Kidney (tissue), 22 donors: ENCODE measurements at places on chromosomes 16 and 17. TPM values are rescaled to one million over a fixed set of nuclear protein-coding genes. Genes with fewer than 3 reads are reported as not detected.

DNA sequence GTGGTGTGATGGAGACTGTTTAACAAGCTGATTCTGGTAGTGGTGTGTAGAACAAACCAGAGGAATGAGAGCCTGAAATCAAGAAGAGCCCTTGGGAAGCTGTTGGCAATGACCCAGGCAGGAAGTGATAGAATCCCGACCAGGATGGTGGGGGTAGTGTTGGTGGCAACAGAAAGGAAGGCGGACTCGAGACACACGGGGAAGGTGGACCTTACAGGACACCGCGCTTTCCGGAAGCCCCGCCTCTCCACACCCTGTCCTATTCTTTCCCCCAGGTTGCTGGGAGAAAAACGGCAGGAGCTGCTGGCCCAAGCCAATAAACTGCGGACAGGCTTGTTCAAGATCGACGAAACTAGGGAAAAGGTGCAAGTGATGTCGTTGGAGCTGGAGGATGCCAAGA, 30.0 kb upstream of the KDM6B start:
- no peak for DNase-seq

GRCh38 chr17:55237841-55238178, 26.9 kb upstream of the HLF start:
- no peak for DNase-seq

DNA sequence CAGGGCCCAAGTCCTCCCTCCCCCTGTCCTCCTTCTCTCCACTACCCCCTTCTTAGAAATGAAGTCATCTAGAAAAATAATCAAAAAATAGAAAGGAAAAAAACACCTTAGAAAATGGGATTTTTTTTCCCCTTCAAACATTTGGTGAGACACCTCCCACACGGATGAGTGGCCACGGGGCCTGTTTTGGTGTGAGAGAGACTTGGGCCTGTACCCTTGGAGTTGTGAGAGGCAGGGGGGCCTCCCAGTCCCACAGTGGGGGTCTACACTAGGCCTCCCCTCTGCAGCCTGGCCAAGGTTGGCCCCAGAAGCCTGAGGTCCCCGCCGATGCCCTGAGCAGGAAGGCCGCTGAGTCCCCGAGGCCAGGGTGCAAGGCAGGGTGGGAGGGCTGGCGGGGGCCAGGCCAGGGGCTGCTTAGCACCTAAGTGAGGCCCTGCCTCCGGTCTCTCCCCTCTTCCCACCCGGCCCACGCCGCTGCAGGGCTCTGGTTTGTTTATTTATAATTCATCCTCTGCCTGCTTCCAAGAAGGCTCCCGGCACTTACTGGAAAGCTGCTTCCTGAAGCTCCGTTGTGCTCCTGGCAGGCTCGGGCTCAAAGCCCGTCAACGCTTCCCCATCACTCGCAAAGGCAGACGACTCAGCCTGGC, 26.4 kb downstream of the NPTX1 start:
- no peak for DNase-seq

GRCh38 chr17:36535669-36536081, 888 bp downstream of the PIGW start:
- DNase-seq = no peak

GRCh38 chr17:69402052-69402451, 12.4 kb upstream of the MAP2K6 start:
- DNase-seq = no peak

DNA sequence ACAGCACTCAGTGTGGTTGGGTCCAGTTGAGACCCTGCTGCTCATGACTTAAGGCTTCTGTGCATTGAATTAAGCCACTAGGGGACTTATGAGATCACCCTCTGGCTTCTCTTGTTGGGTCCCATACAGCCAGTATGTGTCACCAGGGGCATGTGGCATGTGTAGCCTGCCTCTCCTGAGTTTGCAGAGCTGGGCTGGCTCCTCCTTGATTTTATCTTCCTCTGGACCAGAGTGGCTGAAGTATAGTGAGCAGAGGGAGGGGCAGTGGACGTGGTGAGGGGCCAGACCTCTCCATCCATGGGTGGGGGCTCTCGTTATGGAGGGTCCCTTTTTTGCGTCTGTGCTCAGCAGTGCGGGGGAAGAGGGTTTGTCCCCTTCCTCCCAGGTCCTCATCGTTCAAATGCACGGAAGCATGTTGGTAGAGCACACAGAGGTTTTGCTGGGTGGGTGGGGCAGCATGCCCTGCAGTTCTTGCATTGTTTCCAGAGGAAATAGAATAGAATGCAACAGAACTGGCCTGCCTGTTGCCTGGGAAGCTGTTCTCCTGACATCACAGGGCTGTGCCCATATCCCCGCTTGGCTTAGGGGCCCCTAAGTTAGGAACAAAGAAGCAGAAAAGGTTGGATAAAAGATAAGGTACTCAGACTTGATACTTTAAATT, 77.4 kb downstream of the SPECC1 start:
- no peak for DNase-seq

DNA sequence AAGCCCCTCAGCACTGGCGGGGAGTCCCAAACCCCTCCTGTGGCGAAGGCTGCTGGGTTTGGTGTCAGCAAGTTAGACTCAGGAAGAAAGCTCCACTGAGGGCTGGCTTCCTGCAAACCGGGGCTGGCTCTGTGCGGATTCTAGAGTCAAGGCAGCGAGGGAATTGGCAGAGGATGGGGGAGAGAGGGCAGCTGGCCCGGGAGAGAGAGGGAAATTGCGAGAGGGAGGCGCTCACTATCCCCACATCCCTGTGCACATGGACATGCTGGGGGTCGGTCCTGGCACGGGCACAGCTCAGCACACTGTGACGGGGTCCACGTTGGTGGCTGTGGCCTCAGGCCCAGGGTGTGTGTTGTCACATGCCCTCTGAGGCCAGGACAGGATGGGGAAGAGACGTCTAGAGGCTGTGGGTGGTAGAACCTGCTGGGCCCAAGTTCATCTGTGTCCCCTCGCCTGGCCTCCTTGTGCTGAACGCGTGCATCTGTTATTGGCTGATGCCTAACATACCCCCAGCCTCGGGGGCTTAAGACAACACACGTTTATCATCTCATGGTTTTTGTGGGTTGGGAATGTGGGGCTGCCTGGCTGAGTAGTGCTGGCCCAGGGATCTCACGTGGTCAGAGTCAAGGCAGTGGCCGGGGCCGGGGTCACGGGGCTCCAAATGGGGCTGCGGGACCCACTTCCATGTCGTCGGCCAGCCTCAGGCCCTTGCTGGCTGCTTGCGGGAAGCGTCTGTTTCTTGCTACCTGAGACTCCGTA, 16.7 kb upstream of the JPH3 start:
- DNase-seq = no peak

DNA sequence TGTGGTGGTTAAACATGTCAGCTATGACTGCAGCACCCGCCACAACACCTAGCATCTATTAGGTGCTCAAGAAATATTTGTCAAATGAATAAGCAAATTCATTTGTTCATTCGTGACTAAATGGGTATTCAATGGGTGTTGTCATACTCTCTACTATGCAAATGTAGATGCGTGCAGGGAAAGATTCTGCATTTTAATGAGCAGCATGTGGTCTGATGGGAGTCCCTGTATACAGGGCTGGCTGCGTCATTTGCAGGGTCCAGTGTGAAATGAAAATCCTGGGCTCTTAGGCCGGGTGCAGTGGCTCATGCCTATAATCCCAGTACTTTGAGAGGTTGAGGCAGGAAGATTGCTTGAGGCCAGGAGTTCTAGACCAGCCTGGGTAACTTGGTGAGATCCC, 97.5 kb downstream of the CACNG3 start:
- no peak for DNase-seq

The MYH13 gene
- not detected for total RNA-seq

The GNG13 gene
- not detected for total RNA-seq

DNA sequence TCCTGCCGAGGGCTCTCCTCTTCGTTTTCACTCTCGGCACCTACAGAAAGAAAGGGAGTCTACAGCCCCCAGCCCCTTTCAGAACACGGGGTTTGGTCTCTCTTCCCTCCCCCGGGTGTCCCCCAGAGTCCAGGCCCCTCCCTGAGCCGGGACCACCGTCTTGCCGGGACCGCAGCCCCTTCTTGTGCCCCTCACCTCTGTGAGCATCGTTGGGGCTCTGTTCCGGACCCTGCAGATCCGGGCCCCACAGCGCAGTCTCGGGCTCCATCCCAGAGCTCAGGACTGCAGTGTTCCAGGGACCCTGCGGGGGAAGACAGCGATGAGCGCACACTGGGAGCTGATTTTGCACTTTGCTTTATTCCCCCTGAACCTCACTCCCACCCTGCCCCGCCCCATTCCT, 2.8 kb downstream of the ZNF629 start:
- no peak for DNase-seq

The CES1 gene
- 11.9 TPM for total RNA-seq

- peak; percentile 87 for DNase-seq
These were observed at the start of the genes KCTD19 and LRRC36 for GRCh38 chr16:67326472-67327309. Gene KCTD19, minus strand, starts transcription at chr16:67326741. Its CDS starts 34 bp downstream, at chr16:67326707. Gene LRRC36, plus strand, starts transcription at chr16:67326815. Its CDS starts 48 bp downstream, at chr16:67326863.

The ACSM2A gene
- total RNA-seq = 59.3 TPM

The GRAP gene
- 8.4 TPM for total RNA-seq

The SCNN1B gene
- 7.8 TPM for total RNA-seq

The CDH11 gene
- 44.9 TPM for total RNA-seq

The COG1 gene
- 41.6 TPM for total RNA-seq

- no peak for DNase-seq
These were observed 13.2 kb downstream of the XYLT2 start for GRCh38 chr17:50359005-50359699.

DNA sequence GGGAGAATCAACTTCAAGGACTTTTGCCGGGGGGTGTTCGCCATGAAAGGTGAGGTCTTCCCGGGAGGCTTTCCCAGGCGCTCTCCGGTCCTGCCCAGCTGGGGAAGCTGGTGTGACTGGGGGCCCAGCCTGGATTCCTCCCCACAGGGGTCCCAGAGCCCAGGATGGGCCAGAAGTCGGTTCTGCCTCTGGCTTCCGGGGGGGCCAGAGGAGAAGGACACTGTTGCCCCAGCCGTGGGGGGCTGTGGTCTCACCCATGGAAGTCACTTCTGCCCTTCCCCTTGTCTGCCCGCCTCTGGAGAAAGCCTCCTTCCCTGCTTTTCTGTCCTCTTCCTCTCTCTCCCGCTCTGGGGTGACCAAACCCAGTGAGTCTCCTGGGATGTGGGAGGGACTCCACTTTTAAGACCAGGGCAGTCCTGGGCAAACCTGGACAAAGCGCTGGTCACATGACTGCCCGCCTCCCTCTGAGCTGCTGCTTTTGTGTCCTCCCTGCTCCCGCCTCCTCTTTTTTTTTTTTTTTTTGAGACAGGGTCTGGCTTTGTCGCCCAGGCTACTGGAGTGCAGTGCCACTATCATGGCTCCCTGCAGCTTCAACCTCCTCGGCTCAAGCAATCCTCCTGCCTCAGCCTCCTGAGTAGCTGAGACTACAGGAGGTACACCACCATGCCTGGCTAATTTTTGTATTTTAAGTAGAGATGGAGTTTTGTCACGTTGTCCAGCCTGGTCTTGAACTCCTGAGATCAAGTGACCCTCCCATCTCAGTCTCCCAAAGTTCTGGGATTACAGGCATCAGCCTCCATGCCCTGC, 40.6 kb downstream of the RAB11FIP4 start:
- DNase-seq = peak; percentile 55

- DNase-seq = no peak
These were observed 316.3 kb downstream of the SEC14L1 start for GRCh38 chr17:77456951-77457548.

DNA sequence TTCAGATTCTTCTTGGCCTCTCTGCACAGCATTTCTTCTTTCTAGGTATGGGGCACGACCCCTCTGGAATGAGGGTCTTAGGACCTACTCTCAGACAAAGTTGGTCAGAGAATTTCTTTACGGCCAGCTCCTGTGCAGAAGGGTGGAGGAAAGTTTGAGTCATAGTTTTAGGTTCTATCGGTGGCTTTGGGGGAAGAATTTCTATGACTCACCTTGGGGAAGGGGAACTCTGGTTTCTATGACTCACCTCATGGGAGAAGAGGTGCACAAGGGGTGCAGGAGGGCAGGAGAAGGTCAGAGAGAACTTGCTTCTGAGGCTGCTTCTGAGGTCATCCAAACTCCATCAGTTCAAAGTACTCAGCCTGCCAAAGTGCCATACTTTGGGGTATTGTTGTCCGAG, 2.5 kb upstream of the ABCC12 start:
- no peak for DNase-seq

- no peak for DNase-seq
These were observed 306.0 kb upstream of the RBFOX1 start for GRCh38 chr16:7026639-7027038.

- DNase-seq = no peak
These were observed 42.3 kb downstream of the MAPT start for GRCh38 chr17:45936610-45937009.

GRCh38 chr17:67632141-67632540, 85.6 kb upstream of the NOL11 start:
- DNase-seq = no peak

DNA sequence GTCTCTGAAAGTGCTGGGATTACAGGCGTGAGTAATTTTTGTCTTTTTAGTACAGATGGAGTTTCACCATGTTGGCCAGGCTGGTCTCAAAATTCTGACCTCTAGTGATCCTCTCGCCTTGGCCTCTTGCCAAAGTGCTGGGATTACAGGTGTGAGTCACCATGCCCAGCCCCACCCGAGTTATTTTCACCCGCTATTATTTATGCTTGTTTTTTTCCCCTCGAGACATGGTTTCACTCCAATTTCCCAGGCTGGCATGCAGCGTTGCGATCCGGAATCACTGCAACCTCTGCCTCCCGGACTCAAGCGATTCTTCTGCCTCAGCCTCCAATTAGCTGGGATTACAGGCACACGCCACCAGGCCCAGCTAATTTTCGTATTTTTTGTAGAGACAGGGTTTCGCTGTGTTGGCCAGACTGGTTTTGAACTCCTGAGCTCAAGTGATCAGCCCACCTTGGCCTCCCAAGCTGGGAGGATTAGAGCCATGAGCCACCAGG, 9.2 kb downstream of the RPL23 start:
- DNase-seq = no peak

DNA sequence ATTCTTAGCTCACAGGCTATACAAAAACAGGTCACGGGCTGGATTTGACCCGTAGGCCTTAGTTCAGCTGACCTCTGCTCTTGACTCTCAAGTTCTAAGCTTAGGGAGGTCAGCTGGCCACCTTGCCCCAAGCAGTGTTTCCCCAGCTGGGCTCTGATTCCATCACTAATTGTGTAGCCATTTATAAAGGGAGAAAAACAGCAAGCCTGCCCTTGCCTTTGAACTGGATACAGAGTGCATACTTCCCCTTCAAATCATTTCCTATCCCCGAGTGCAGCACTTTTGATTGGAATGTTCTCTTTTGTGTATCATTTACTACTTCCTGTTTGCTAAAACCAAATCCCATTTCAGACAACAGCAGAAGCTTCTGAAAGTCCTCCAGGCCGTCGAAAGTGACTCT, 153.6 kb downstream of the KATNIP start:
- DNase-seq = no peak

The GDPD3 gene
- total RNA-seq = 3.6 TPM

DNA sequence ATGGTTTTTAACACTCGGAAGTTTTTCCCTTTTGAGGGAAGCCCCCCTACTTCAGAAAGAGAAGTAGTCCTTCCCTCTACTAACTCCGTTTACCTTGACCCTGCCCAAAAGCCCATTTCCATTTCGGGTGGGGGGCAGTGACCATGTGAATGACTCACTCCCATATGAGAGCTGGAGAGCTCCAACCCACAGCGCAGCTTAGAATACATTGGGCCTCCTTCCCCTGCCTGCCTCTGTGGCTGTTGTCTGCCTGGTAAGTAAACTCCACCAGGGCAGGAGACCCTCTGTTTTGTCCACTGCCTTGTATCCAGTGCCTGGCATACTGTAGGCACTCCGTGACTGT, 985 bp downstream of the SGSM2 start:
- peak; percentile 16 for DNase-seq

- DNase-seq = no peak
These were observed 15.4 kb upstream of the CLEC18A start for GRCh38 chr16:69935740-69936139.

- no peak for DNase-seq
These were observed 52.7 kb downstream of the ARSG start for GRCh38 chr17:68343976-68344375.
